ENCODE measurements at places on chromosomes 13 and 19. TPM values are rescaled to one million over a fixed set of nuclear protein-coding genes. Genes with fewer than 3 reads are reported as not detected.

GRCh38 chr13:77859450-77859849, 59.2 kb downstream of the EDNRB start:
- no peak for DNase-seq

- no peak for DNase-seq
Observed at GRCh38 chr13:76846363-76846762, 39.8 kb downstream of the KCTD12 start.

The ZNF418 gene
- 12.8 TPM for total RNA-seq

DNA sequence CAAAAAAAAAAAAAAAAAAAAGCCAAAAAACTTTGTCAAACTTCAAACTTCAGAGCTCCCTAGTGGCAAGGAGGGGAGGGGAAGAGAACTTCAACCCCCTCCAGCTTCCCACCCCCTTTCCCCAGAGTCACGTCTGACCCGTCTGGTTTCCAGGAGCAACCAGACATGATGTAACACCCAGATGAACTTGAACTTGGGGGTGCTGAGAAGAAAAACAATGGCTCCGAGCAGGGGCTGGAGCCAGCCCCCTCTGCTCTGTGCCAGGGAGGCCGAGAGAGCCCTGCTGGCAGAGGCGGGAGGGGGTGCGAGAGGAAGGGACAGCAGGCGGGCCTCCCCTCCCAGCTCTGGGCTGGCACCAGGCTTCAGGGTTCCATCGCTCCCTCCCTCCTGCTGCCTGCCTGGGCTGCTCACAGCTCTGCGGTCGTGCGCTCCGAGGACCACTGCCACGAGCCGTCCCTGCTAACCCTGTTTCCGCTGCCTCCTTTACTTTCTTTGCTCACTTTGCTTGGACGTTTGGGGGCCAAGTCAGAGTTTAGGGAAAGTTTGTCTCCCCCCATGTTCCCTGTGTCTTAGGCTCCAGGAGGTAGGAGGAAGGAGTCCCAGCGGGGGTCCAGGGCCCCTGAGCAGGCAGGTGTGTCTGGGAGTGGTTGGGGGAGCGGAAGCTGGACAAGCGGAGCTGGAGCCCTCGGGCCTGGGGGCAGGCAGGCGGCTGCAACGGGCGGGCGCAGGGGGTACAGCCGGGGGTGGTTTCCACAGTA, 11.1 kb downstream of the LYL1 start:
- DNase-seq, result no peak

The FXYD1 gene
- 3.2 TPM for total RNA-seq

GRCh38 chr19:32421589-32422361, 16.2 kb downstream of the DPY19L3 start:
- peak; percentile 29 for DNase-seq

DNA sequence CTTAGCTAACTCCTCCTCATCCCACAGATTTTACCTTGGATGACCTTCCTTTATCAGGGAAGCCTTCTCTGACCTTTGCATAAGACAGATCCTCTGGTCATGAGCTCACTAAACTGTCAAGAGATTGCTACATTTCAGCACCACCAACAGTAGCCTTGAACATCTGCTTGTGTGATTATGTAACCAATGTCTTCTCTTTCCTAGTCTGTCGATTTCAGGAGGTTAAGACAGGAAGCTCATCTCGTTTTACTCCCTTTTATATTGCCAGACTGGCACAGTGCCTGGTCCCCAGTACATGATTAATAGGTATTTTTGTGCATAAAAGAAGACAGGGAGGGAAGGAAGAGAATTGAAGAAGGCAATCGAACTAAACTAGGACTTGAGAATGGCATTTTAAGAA, 1697.7 kb downstream of the EFNB2 start:
- DNase-seq, result no peak

The DAPK3 gene
- 21.2 TPM for total RNA-seq

GRCh38 chr13:39035799-39036198, 2.1 kb downstream of the PROSER1 start:
- DNase-seq, result no peak

GRCh38 chr13:30502237-30502636, 36.5 kb upstream of the HMGB1 start:
- DNase-seq, result no peak

GRCh38 chr19:29299416-29300380, 86.7 kb upstream of the UQCRFS1 start:
- no peak for DNase-seq

The C19orf85 gene
- total RNA-seq, result not detected

DNA sequence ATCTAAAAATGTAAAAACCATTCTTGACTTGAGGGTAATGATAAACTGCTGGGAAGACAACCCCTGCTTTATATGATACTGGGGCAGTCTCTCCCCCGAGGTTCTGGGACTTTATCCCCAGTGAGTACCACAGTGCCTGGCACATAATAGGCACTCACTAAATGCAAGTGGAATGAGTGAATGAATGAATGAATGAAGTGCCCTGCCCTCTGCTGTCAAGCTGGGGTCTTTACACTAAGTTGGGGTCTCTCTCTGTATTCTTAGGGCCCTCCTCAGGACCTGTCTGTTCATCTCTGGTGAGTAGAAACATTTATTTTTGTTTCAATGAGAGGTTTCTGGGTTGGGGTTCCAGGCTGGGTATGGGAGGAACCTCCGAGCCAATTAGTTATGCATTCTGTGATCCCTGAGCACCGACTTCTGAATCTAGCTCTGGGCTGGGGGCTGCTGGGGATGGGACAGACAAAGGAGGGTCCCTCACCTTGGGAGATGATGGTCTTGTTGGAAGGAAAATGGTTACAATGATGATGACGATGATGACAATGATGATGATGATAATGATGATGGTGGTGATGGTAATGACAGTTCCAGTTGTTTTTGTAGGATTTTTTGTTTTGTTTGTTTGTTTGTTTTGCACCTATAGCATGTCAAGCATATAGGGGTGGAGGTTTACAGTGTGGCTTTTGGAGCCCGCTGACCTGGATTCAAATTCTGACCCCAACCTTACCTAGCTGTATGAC, 44.3 kb upstream of the ADGRE1 start:
- DNase-seq, result no peak

DNA sequence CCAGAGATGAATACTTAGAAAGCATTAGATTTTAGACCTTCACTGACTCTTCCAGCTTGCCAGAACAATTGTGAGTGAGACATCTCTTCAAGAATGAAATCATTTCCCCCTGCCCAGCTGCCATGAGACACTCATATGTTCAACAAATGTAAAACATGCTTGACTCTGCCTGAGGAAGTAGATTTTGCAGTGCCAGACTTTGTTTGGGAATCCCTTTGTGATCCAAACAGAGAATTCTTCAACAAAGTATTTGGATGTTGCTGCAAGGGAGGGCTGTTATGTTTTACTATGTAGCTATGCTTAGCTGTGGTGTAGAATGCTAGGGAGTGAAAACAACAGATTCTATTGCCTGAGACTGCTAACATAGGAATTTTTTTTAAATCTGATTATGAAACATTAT, 416.4 kb downstream of the DCT start:
- DNase-seq, result no peak

- no peak for DNase-seq
Observed at GRCh38 chr13:40215311-40215710, 451.1 kb downstream of the FOXO1 start.

GRCh38 chr19:4624733-4625362, 14.5 kb upstream of the TNFAIP8L1 start:
- DNase-seq, result no peak

The ISYNA1 gene
- 14.2 TPM for total RNA-seq

GRCh38 chr13:48159826-48160225, 64.9 kb upstream of the MED4 start:
- no peak for DNase-seq

DNA sequence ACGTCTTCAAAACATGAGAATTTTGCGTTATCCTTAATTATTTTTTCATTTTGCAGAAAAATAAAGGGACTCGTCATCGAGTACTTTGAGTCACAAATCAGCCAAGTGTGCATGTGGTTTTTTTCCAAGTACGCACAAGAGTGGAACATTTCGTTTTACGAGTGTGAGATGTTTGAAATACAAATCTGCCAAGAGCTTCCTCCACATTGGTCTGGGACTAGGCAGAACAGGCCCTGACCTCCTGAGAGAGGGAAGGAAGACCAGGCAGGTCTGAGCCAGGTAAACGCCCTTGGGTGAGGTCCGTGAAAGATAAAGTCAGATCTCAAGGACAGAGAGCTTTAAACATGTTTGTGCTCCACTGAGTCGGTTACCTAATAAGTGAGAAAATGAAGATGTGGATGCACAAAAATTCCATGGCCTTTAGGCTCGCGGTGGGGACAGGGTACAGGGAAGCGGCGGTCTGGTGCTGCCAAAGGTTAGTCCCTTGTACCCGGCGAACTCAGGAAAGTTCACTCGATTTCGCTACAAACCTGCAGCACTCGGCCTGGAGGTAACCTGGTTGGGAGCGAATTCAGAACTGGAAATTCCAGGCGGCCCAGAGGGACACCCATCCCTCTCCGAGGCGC, 473 bp upstream of the ITM2B start:
- DNase-seq, result no peak

The CCDC70 gene
- not detected for total RNA-seq

DNA sequence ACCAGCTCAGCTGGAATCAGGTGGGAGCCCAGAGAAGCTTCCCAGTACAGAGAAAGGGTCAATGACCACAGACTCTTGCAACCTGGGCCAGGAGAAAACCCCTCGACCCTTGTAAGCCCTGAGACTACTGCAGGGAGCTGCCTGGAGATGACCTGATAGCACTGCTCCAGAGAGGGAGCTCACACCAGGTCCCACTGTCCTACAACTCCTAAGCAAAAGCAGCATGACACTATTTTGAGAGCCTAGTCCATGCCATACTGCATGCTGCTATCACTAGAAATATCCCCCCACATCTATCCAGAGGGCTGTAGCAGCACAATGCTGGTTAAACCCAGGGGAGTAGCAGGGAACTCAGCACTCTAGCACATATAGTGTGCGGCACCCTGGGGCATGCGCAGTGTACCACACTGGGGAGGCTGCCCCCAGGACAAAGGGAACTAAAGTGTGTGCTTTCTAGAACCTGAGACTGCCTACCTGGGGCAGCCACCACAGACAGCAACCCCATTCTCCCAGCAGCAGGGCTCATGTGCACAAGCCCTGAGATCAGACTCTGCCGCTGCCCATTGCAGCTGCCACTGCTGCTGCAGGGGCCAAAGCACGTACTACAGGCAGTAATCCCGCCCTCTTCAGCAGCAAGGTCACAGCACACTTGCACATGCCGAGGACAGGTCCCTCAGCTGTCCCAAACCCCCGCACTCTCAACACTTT, 27.1 kb upstream of the N4BP2L1 start:
- DNase-seq, result no peak

The AMER2 gene
- total RNA-seq, result under 0.01 TPM

The SMIM17 gene
- total RNA-seq, result 0.38 TPM

GRCh38 chr19:1249298-1249989, 1.1 kb downstream of the MIDN start:
- DNase-seq, result peak; percentile 99

- no peak for DNase-seq
Observed at GRCh38 chr13:20580257-20580656, 13.3 kb downstream of the IFT88 start.

The VAV1 gene
- 59.3 TPM for total RNA-seq

Measured in thymus (tissue), 14 donors.